ENCODE measurements at places on chromosomes 5 and 9.

DNA sequence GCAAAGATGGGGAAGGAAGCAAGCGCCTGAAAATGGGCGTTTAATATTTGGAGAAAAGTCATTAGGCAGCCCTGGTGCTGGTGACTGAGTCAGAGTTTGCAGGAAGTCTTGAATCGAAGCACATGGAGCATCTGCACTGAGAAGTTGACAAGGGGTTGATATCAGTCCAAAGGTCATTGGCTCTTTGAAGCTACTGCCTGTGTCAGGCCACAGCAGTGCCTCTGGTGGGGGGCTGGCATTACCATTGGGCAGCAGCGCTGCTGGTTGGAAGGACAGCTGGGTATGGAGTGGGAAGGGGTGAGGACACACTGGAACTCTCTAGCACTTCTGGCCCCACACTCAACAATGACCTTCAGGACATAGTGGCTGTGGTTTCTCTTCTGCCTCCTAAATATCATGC lies 150.4 kb upstream of the ERCC6L2 start:
- DNase-seq = peak; percentile 4

- no peak for DNase-seq
Measured at GRCh38 chr9:108612513-108612912, 243.3 kb downstream of the ACTL7B start.

DNA sequence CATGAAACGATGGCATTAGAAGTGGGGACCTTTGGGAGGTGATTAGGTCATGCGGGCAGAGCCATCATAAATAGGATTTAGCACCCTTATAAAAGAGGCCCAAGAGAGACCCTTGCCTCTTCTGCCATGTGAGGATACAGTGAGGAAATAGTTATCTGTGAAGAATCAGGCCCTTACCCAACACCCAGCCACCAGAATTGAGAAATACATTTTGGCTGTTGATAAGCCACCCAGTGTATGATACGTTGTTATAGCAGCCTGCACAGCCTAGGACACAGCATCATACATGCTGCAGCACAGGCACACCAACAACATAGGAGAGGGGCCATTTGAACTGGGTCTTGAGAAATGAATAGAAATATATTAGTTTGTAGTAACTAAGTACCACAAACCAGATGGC lies 8.0 kb upstream of the MAMDC2 start:
- DNase-seq = no peak

- no peak for DNase-seq
Measured at GRCh38 chr9:26811106-26811505, 81.5 kb downstream of the CAAP1 start.

GRCh38 chr5:180313677-180314505 lies 22.0 kb upstream of the MAPK9 start:
- DNase-seq = no peak

DNA sequence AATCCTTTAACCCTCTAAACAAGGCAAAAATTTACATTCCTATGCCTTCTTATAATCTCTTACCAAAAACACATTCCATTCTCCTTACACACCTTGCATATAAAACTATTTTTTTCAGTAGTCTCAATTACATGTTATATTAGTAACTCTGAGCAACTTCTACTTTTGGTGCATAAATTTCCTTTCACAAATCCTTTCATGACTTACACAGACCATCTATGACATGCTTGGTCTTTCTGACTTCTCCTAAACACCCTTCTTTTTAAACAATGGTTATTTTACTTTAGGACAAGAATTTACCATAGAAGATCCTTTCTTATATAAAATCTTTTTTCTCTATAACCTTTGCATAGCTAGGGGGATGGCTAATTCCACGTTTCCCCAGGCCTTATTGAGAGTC lies 208.0 kb upstream of the ARRDC3 start:
- no peak for DNase-seq

DNA sequence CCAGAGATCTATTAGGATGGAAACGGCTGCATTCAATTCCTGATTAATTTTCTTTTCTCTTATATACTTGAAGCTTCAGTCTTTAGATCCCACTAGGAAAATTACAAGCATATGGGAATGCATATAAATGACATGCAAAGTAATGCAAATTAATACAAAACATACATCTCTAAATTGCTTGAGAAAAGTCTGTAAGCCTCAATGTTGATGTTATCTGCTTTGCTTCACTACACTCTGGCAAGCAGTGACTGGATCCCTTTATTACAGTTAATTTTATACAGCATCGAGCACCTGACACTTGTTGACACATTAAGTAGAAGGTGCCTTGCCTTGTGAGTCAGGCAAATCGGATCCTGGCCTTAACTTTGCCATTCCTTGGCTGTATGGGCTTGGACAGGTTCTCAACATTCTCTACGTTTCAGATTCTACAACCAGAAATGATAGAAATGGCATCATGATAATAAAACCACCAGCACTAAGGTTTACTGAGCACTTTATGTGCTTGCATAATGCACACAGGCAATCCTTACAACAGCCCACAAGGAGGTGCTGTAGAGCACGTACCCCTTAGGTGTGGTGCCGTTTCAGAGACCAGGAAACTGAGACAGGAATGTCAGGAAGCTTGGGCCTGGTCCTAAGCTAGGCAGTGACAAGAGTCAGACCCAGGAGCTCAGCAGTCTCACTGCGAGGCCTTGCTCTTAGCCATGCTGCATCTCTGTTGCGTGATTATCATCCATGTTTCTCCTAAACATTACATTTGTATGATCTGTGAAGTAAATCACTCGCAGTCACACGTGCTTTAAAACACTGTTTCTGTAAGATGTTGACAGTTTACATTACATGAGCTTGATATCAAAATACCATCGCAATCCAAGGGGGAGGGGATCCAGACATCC lies 2.7 kb downstream of the GCNT4 start:
- peak; percentile 42 for DNase-seq

- no peak for DNase-seq
Measured at GRCh38 chr5:43036409-43036808, 3.7 kb downstream of the ANXA2R start.

- DNase-seq = no peak
Measured at GRCh38 chr5:38265546-38266179, 7.3 kb downstream of the EGFLAM start.

DNA sequence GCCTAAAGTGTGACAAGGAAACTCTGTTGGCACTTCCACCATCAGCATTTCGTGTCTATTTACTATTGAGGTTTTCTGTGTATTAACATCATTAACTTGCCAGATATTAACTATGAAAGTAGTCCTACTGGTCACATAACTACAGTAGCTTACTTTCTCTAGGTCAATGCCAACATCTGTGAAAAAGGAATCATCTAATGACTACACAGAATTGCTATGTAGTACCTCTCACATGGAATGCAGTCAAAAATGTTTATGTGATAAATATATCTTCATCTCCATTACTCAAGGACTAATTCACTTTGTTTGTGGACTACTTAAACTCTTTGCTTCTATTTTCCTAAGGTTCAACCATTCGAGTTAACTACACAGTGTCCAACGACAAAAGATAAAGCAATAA lies 2.1 kb downstream of the SCAI start:
- DNase-seq = no peak

- DNase-seq = no peak
Measured at GRCh38 chr5:53930457-53930856, 370.0 kb downstream of the NDUFS4 start.

DNA sequence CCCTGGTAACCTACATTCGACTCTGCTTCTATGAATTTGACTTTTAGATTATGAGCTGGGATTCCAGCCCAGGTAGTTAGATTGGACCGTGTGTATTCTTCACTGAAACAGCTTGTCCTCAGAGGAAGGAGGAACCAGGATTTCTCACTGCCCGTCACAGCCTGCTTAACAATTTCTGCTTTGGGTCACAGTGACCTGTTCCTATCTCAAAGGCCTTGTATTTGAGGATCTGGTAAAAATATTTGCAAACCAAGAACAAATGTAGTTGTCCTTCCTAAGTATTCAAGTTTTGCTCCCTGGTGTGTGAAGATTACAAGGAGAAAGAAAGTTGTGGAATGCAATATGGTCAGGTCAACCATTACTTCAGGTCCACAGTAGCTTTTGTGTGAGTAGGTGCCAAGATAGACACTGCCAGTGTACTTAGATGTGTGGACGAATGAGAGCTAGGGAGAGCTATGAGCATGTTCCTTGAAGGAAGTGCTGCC lies 55.1 kb downstream of the KIF4B start:
- no peak for DNase-seq

DNA sequence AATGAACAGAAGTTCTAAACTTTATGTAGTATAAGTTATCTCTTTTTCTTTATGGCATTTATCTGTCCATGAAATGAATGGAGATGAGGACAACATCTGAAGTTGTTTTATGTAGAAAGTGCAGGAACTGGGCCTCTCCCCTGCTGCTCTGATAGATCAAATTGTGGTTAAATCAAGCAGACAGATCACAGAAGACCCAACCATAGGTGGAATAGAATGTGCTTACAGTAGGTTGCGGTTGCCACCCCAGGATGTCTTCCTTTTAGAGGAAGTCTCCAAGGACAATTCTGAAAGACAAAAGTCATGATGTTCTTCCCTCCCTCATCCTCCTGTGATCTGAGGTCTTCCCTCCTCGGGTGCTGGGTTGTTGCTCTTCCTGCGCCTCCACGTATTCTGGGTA lies 12.9 kb downstream of the RASGRF2 start:
- no peak for DNase-seq

- DNase-seq = peak; percentile 46
Measured at GRCh38 chr5:149442563-149443182, 63.6 kb upstream of the IL17B start.

GRCh38 chr5:21654556-21654955 lies 1198.6 kb downstream of the CDH12 start:
- DNase-seq = no peak

Measured in activated naive CD4-positive, alpha-beta T cell (primary cell).